ENCODE measurements at places on chromosomes 11 and 22. TPM values are rescaled to one million over a fixed set of nuclear protein-coding genes. Genes with fewer than 3 reads are reported as not detected.

GRCh38 chr11:68259122-68259959, 12.4 kb downstream of the C11orf24 start:
- DNase-seq, result no peak

- no peak for DNase-seq
Observed at GRCh38 chr11:34226210-34226609, 120.8 kb downstream of the NAT10 start.

The EI24 gene
- 9.1 TPM for total RNA-seq

The CST6 gene
- not detected for total RNA-seq

The CREB3L1 gene
- total RNA-seq, result not detected

The TTC28 gene
- total RNA-seq, result 2.2 TPM

DNA sequence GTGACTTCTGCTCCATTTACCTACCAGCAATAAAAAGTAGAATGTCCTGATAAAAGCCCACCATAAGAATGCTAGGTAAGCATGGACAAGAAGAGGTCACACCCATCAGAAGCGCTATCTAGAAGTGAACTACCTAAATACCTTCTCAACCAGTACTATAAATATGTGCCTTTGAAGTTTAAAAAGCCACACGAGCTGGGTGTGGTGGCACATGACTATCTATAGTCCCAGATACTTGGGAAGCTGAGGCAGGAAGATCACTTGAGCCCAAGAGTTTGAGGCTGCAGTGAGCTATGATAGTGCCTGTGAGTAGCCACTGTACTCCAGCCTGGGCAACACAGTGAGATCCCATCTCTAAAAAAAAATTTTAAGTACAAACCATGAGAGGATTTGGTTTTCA, 66.7 kb downstream of the PACSIN2 start:
- DNase-seq, result no peak

DNA sequence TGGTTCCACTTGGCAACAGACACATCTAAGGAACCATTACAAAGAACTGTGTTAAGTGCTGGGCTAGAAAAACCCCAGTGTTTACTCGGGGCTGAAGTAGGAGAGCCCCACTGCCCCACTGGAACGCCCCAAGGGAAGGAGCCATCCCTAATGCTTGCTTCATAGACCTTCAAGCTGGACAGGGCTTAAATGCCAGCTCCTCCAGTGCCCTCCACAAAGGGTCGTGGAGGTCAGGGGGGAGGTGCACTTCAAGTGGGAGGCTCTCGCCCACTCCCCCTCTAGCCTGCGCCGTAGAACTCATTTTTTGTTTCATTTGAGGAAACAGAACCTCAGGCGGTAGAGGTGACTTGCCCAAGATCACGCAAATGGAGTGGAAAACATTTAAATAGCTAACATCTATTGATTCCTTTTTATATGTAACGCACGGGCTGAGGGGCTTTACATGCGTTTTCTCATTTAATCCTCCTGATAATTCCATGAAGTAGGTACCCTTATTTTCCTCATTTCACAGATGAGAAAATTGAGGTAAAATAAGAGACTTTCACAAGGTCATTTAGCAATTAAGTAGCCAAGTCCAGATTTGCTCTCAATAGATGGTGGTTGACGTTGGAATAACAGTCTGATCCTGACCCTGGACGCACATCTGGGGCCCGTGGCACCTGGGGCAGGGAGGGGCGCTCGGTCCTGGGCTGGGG, 545 bp upstream of the ZDHHC13 start:
- DNase-seq, result no peak

The FGF3 gene
- total RNA-seq, result not detected

GRCh38 chr11:10107497-10107896, 186.5 kb downstream of the SBF2 start:
- DNase-seq, result no peak

The RIC3 gene
- total RNA-seq, result not detected

GRCh38 chr22:37171662-37172061, 16.4 kb downstream of the C1QTNF6 start:
- no peak for DNase-seq

Data from Caki2 (cell line).